Kasumi-1 (cell line): ENCODE measurements at places on chromosomes 3 and 15.

GRCh38 chr15:75455424-75455981 lies 4.0 kb upstream of the SIN3A start:
- DNase-seq, result peak; percentile 81

GRCh38 chr3:66041116-66041515 lies 2.4 kb upstream of the MAGI1 start:
- no peak for DNase-seq

- DNase-seq, result no peak
These were observed 43.2 kb upstream of the LEKR1 start for GRCh38 chr3:156782921-156783320.

DNA sequence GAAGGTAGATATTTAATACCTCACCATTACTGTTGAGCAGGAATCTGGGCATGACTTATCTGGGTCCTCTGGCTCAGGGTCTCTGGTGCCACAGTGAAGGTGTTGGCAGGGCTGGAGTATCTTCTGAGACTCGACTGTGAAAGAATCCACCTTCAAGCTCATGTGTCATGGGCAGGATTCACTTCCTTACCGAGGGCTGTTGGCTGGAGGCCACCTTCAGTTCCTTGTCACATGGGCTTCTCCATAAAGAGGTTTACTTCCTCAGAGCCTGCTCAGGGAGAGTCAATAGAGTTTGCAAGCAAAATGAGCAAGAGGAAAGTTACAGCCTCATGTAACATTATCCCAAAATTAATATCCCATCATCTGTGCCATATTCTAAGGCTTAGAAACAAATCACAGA lies 459.5 kb downstream of the NR2F2 start:
- DNase-seq, result no peak

DNA sequence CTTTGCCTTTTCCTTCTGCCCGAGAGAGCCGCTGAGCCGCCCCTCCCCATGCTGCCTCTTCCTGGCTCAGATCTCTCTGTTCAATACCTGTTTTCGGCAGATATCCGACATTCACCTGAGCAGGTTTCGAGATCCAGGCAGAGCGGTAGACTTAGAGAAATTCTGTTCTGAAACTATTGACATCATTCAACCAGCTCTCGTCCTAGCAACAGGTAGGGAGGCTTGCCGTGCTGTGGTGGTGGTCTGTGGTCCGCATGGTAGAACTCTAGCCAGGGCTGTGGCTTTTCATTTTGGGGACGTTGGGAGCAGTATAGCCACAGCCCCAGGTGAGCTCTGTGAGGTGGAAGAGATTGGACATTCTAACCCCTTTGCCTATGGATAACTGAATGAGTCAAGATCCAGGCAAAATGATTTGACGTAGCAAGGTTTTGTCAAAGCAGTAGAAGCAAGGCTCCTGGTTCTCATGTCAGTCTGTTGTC lies 810 bp downstream of the TMEM62 start:
- DNase-seq, result no peak

- DNase-seq, result no peak
These were observed 110.4 kb downstream of the CBLB start for GRCh38 chr3:105758451-105758850.

DNA sequence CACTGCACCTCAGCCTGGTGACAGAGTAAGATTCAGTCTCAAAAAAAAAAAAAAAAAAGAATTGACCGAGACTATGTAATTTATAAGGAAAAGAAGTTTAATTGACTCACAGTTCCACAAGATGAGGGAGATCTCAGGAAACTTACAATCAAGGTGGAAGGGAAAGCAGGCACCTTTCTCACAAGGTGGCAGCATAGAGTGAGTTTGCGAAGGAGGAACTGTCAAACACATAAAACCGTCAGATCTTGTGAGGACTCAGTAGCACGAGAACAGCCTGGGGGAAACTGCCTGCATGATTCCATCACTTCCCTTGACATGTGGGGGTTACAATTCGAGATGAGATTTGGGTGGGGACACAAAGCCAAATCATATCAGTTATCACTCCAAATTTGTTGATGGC lies 380.9 kb downstream of the EDEM1 start:
- DNase-seq, result no peak

DNA sequence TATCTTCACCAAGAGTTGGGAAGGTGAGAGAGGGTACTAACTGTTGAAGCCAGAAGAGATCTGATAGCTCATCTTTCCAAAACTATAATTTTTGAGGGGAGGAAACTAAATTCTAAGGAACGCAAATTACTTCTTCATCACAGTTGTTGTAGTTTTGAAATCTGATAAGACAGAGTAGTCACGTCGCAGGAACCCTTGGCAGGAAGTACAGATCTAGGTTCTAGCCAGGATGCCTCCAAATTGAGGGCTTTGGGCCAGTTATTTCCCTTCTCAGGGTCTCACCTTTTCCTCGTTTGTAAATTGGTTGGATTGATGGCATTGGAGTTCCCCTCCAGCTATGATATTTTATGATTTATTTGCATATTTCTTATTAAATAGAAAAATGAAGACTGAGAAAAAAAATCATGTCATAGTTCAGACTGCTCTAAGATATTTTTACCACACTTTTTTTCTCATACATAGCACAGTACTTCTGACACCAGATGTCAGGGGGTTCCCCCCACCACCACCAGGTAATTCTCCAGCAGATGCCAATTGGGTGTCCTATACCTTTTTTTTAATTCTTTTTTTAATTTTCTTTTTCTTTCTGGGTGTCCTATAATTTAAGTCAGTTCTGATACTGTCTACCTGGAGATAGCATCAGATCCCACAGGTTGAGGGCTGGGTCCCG lies 32.3 kb upstream of the APH1B start:
- no peak for DNase-seq

DNA sequence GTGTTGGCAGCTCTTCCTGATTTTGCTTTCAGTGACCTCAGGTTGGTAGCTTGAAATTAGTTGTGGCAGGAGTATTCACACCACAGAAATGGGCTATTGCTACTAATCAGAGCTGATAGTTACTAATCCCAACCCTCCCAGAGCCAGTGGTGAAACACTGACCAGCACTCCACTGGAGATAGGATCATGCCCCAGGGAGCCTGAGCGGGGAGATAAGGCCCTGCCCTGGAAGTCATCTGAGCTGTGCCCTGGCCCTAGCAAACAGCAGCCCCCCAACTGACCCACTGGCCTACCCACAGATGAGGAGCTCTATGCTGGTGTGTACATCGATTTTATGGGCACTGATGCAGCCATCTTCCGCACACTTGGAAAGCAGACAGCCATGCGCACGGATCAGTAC lies 9.4 kb upstream of the GNAT1 start:
- no peak for DNase-seq

DNA sequence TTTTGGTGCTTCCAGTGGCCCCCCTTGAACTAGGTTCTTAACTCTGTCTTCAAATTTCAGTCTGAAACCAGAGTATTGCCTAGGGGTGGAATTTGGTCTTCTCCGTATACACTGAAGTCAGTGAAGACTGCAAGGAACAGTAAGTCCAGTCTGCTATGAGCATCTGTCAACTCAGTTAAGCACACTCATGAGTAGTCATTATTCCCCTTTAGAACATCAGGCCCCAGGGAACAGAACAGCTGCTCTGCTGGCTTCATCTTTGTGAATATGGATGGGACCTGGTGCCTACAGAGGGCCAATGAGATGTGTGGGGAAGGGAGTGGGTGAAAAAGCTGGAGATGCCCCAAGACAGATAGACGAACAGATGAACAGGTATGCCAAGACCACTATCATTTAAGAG lies 85.2 kb upstream of the PRR23C start:
- DNase-seq, result no peak

DNA sequence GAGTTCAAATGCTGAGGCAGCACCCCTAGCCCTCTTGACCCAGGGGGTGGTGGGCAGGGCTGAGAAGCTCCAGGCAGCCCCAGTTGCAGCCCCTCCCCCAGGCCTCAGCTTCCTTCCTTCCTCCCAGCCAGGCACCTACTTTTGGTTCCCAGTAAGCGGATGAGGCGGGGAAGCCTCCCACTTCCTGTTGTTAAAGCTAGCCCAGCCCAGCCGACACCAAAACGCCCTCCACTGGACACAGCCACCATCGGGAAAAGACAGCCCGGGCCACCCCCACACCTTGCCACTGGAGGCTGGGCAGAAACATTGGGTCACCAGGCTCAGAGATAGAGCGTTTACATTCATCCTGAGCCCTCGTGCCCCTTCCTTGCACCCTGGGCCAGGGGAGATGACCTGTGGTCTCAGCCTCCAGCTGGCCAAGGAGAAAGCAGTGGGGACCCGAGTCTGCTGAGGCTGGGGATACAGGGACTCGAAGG lies 3.5 kb downstream of the DUSP7 start:
- DNase-seq, result peak; percentile 72

DNA sequence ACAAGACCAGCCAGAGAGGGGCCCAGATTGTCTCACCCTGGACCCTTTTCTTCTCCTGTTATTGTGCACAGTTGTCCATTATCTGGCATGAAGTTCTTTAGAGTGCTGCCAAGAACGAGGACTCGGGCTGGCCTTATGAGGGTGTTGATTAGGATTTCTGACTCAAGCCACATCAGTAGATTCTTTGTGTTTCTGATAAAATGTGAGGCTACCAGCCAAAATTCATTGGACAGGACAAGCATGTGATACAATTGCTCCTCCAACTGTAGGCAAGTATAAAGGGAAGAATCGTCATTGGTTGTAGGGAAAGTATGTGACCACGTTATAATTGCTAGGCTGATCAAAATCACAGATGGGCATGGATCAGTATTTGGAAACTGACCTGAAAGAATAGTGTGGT lies 99.2 kb upstream of the TMC3 start:
- DNase-seq, result no peak

- no peak for DNase-seq
These were observed 28.9 kb upstream of the RAD18 start for GRCh38 chr3:8992199-8992598.

DNA sequence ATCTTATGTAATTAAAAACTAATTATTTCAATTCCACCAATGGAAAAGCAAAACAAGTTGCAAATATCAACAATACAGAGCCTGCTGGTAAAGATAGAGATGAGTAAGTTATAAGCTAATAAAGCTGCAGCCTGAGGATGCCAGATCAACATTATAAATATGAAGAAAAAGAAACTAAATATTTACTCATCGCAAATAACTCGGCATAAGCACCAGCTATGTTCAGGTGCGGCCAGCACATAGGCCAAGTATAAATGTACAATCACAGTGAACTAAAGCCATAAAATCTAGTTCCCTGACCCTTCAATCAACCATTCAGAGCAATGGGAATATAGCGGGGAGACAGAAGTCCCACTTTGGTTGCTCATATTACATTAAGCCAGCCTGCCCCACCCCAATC lies 7.7 kb upstream of the RSL24D1 start:
- DNase-seq, result no peak

- DNase-seq, result no peak
These were observed 6.4 kb downstream of the ROBO1 start for GRCh38 chr3:79761441-79761840.

- DNase-seq, result no peak
These were observed 31.6 kb upstream of the RAP2B start for GRCh38 chr3:153130312-153130977.

- DNase-seq, result no peak
These were observed 327.7 kb upstream of the NAALADL2 start for GRCh38 chr3:174531262-174531982.

- no peak for DNase-seq
These were observed 56.5 kb downstream of the SEMA3G start for GRCh38 chr3:52388348-52388821.

DNA sequence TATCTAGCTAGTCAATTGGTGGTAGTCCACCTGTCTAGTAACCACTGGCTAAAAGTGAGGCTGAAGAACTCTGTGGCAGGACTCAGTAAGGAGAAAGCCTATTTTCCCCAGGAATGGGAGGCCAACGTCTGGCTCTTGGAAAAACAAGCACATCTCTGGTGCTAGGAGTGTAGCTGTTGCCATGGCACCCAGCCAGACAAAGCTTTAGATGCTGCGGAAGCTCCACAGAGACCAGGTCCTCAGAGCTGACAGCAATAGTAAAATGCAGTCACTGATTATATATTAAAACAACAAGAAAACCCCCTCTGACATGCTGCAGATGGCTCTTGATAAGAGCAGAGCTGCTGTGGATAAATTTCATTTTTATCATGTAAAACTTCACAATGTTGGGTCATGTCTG lies 124.9 kb upstream of the STRIT1 start:
- no peak for DNase-seq

GRCh38 chr3:143951351-143951971 lies 20.2 kb upstream of the DIPK2A start:
- DNase-seq, result peak; percentile 23
